Activated CD4-positive, alpha-beta T cell treated with anti-CD3 and anti-CD28 coated beads, Interleukin-2, amount 10 ng/mL, durations not matched to agents 24 days and 14 days (primary cell): ENCODE measurements at places on chromosomes 3 and 15. TPM values are rescaled to one million over a fixed set of nuclear protein-coding genes. Genes with fewer than 3 reads are reported as not detected.

DNA sequence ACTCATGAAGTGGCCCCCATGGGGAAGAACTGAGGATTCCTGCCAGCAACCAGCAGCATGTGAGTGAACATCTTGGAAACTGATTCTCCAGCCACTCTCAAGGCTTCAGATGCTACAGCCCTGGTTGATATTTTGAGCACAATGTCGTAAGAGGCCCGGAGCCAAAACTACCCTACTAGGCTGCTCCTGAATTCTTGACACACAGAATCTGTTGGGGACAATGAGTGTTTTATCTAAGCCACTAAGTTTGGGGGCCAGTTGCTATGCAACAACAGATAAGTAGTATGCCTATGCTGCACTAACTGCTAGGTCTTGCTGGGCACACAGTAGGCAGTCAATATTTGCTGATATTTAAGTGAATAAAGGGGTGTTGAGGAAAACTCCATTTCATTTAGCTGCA is 89.9 kb upstream of the CHL1 start:
- DNase-seq: no peak

- DNase-seq: no peak
These were observed 64.3 kb downstream of the OSTN start for GRCh38 chr3:191263365-191263764.

GRCh38 chr3:66407611-66408218 is 93.1 kb downstream of the LRIG1 start:
- peak; percentile 93 for DNase-seq

GRCh38 chr3:119352863-119353527 is 58.8 kb downstream of the ARHGAP31 start:
- DNase-seq: peak; percentile 60

The SERPINI2 gene
- not detected in 2 replicates for total RNA-seq

The RTP1 gene
- total RNA-seq: not detected in 2 replicates

- DNase-seq: no peak
These were observed 177.5 kb downstream of the TLE3 start for GRCh38 chr15:69920221-69920620.

The GABRR3 gene
- 0.05 and 0.12 TPM in 2 replicates for total RNA-seq

The IL16 gene
- 93.2 and 97.2 TPM in 2 replicates for total RNA-seq

The ATP11B gene
- total RNA-seq: 87.9 and 89.7 TPM in 2 replicates

GRCh38 chr3:127658234-127658633 is 14.5 kb upstream of the ABTB1 start:
- DNase-seq: no peak

DNA sequence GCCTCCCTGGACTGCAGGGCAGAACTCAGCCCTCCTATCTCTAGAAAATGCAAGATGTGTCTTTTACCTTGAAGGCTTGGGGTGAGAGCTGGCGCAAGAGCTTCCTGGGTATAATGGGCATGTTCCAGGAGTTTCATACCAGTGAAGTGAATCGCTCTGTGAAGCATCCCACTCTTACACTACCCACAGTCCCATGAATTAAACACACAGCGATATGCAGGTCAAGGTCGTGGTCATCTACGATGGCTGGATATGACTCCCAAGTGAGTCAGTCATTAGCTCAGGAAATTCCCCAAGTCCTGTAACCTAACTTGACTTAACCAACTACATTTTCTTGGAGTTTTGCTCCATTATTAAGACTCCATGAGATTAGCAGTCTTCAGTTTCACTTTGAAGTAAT is 439.7 kb downstream of the NTRK3 start:
- DNase-seq: no peak

DNA sequence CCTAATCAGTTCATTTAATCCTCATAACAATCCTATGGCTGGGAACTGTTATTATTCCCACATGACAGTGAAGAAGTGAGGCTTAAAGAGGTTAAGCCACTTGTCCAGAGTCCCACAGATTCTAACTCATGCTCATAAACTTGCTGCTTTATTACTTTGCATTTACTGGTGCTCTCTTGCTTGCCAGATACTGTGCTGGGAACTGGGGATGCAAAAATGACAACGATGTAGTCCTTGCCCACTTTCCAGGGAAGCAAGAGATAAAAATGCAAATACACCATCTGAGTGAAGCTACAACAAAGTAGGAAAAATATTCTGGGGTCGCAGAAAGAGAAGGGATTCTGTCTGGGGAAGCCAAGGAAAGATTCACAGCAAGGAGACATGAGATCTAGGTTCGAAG is 335.0 kb downstream of the VPS13C start:
- no peak for DNase-seq

DNA sequence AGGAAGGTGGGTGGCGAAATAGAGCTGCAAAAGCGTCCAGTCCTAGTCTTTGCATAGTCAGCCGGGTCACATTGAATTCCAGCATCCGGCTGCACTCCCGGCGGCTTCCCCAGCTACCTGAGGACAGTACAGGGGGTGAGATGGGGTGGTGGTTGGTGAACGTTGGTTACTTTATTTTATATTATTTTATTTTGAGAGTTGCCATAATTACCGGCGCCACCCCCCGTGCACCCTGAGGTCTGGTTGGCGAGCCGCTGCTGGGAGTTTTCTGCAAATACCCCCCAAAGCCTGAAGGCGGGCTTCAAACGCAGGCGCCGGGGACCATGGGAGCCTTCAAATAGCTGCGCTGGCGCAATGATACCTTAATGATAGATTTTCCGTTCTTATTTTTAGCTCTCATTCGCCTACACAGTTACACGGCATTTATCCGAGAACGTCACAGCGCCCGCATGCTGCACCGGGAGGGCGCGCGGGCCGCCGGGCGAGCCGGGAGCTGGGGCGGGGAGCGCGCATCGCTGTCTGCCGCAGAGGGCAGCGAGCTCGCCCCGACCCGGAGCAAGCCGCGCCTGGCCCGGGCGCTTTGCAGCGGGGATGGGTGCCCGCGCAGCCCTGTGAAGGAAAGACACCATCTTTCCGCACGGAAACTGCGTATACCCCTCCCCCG is 756 bp upstream of the RASGRF1 start:
- DNase-seq: peak; percentile 60
